ENCODE measurements at places on chromosomes 13 and 19. TPM values are rescaled to one million over a fixed set of nuclear protein-coding genes. Genes with fewer than 3 reads are reported as not detected.

The MYO1F gene
- 0.18 TPM for total RNA-seq

The ZNF99 gene
- total RNA-seq = not detected

DNA sequence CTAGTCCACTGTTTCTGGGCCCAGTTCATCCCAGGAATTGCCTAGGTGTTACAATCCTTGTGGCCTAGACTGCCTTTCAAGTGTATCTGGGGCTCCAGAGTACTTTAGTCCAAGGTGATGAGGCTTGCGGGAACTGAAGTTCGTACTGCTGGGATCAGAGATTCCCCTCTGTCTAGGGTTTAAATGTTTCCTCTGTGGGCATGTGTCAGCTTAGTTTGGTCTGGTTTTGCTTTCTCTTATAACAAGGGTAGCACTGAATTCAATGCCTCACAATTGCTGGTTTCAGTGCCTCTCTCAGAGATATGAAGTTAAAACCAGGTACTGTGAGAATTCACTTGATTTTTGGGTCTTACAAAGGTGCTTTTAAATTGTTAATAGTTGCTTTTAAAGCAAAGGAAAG, 30.8 kb downstream of the RGCC start:
- H3K27me3 ChIP-seq = no peaks in the 10 kb centered on the region
- H3K4me1 ChIP-seq = no peaks in the 10 kb centered on the region
- H3K4me3 ChIP-seq = no peak overlapping the region
- no peaks in the 10 kb centered on the region for H3K36me3 ChIP-seq
- no peak for DNase-seq
- no peak overlapping the region for H3K27ac ChIP-seq

GRCh38 chr19:29908963-29909944, 32.8 kb upstream of the URI1 start:
- DNase-seq = no peak
- H3K27ac ChIP-seq = no peak overlapping the region
- H3K4me1 ChIP-seq = no peaks in the 10 kb centered on the region
- H3K36me3 ChIP-seq = no peaks in the 10 kb centered on the region
- peaks cover 2% of the 10 kb centered on the region for H3K27me3 ChIP-seq

DNA sequence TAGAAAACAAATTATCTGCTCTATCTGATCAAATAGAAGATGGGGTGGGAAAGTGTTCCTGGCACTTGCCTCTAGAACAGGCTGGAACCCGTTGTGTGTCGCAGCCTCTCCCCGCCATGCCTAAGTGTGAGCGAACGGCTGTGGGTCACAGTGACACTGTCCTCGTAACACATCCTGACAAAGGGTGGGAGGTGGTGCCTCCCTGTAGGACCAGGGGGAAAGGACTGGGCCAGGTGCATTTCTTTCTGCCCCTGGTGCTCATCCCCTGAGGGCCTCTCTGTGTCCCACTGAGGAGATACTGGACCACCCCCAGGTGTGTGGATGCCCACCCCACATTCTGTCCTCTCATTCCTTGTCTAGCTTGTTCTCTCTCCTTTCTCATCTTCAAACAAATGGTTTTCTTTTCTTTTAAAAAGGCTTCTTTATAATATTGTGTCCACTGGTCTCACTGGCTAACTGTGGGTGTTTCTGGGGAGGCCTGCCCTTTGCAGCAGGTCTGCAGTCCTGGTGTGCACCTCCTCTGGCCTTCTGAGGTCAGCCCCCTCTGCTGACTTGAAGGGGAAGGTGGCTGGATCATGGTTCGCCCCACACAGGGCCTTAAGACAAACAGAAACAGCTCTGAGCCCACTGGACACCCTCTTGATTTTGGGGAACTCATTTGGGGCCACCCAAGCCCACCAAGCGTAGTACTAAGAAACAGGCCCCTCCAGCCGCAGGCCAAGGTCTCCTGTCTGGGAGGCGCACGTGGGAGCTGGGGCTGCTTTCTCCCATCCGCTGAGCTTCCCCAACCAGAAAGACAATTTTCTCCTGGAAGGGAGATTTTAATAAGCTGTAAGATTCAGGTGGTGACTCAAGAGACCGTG, 152.5 kb upstream of the SOX1 start:
- H3K4me3 ChIP-seq = no peak overlapping the region
- no peaks in the 10 kb centered on the region for H3K4me1 ChIP-seq
- no peaks in the 10 kb centered on the region for H3K36me3 ChIP-seq
- DNase-seq = no peak

GRCh38 chr13:98439126-98439828, 137.6 kb downstream of the STK24 start:
- no peak overlapping the region for H3K4me3 ChIP-seq
- DNase-seq = no peak
- no peaks in the 10 kb centered on the region for H3K27me3 ChIP-seq
- H3K27ac ChIP-seq = no peak overlapping the region

DNA sequence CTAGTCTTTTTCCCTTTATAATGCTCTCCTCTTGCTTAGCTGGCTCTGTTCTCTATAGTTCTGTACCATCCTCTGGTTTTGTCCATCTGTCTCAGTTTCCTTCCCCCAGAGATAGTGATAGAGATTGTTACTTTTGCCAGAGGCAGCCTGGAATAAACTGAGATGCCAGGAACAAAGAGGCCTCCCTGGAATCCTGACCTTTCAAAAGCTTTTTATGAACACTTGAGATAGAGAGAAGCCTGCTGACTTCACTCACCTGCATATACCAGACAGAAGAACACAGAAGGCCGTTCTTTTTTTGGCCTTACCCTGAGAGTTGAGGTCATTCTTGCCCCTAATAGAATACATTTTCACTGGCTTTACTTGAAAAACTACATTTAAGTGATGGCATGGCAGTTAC, 150.2 kb downstream of the LHFPL6 start:
- no peaks in the 10 kb centered on the region for H3K27me3 ChIP-seq
- no peak for DNase-seq
- H3K36me3 ChIP-seq = no peaks in the 10 kb centered on the region
- H3K27ac ChIP-seq = peak overlapping the region; percentile 89
- H3K4me1 ChIP-seq = peaks cover 51% of the 10 kb centered on the region

DNA sequence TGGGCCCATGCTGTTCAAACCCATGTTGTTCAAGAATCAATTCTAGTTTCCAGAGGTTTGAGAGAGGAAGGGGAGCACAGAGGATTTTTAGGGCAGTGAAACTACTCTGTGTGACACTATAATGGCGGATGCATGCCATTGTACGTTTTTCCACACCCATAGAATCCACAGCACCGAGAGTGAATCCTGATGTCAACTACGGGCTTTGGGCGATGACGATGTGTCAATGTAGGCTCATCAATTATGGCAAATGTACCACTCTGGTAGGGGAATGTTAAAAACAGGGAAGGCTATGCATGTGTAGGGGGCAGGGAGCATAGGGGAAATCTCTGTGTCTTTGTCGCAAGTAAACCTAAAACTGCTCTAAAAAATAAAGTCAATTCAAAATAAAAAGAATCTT, 70.7 kb upstream of the UBAC2 start:
- H3K27ac ChIP-seq = no peak overlapping the region
- no peak for DNase-seq
- H3K4me1 ChIP-seq = peaks cover 21% of the 10 kb centered on the region
- H3K27me3 ChIP-seq = no peaks in the 10 kb centered on the region
